ENCODE measurements at places on chromosomes 1 and 21.
A peak's percentile ranks its signal among the peaks of the same experiment; 100 is the strongest.

- DNase-seq: no peak
These were observed 68.5 kb upstream of the SDC3 start for GRCh38 chr1:30977105-30977504.

DNA sequence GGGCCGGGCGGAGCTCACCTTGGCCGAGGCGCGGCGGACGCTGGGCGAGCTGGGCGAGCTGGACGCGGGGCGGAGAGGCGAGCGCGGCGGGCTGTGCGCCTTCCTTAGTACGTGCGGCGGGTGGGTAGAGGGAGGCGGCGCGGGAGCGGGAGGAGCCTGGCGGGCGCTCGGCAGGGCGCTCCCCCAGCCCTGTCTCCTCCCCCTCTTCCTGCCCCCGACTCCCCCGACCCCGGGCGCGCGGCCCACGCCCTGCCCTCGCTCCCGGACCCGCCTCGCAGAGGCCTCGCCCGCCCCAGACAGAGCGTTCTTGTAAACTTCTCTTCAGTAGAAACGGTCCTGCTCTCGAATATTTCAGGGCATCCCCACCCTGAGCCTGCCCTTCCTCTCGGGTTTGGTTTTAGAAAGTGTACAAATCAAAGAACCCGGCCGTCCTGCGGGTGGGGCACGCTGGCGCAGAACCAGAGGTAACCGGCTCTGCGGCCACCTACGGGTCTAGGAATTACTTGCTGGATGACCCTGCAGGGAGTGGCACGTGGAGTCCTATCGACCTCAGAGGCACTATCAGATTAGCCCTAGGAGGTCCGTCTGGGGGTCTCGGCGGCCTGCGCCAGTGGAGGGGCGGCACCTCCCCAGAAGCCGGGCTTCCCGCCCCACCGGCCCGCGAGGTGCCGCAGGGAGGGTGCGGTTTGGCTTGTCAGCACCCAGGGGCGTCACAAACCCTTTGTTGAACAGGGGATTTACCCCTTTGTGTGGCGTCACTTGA is at the start of gene S100A10:
TSS of gene S100A10 (minus strand) at position 126 of the 763 bp plus-strand sequence. CDS start 7,629 bp downstream, outside the sequence.
- DNase-seq: no peak

- no peak for DNase-seq
These were observed 216.4 kb downstream of the LTN1 start for GRCh38 chr21:28776251-28776650.

DNA sequence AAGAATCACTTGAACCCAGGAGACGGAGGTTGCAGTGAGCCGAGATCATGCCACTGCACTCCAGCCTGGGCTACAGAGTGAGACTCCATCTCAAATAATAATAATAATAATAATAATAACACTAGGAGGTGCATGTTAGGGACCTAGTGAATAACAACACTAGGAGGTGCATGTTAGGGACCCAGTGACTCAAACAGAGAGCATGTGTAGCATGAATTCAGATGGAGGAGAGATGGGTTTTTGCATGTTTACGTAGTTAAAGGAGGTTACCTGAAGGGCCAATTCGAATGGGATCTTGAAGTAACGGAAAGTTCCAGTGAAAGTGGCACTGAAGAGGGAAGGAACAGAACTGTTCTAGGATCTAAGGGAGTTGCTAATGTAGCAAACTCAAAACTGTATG is 7.1 kb upstream of the KCNK1 start:
- no peak for DNase-seq

GRCh38 chr1:209601809-209602657 is 18.5 kb downstream of the CAMK1G start:
- DNase-seq: peak; percentile 62

- DNase-seq: no peak
These were observed 794 bp upstream of the TOR3A start for GRCh38 chr1:179080866-179081686.

- DNase-seq: no peak
These were observed 478 bp downstream of the MAD2L2 start for GRCh38 chr1:11680270-11681070.

- no peak for DNase-seq
These were observed 7.0 kb downstream of the FBLIM1 start for GRCh38 chr1:15765495-15766194.

GRCh38 chr1:83787246-83787998 is 211.5 kb downstream of the TTLL7 start:
- DNase-seq: no peak

DNA sequence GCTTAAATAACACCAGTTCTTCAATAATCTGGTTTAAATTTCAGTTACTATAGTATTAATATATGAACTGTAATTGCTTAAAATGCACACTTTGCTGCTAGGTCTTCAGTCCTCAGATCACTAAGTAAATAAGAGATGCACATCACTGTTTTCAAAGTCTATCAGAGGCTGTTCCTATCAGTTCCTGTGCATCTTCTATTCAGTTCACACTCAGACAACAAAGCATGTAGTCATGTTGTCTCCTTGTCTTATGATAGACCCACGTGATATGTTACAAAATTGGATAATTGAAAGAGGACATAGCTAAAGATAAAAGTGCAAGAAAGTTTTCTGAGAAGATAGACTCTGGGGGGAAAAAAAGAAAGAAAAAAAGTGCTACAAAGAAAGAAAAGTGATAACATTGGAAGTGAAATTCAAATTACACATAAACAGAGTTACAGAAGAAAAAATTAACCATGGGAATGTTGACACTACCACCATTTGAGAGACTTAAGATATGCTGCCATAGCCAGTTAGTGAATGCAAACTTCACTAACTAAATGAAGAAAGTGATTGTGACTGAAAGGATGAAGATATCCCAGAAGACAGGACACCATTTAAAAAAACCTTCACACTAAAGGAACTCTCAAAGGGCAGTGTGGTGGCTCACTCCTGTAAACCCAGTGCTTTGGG is 33.9 kb upstream of the TSNAX start:
- DNase-seq: no peak
